ENCODE measurements at places on chromosomes 3 and 15. TPM values are rescaled to one million over a fixed set of nuclear protein-coding genes. Genes with fewer than 3 reads are reported as not detected.

Gene MUC13
- polyA plus RNA-seq = 0.06 TPM

Gene HGD
- not detected for polyA plus RNA-seq

DNA sequence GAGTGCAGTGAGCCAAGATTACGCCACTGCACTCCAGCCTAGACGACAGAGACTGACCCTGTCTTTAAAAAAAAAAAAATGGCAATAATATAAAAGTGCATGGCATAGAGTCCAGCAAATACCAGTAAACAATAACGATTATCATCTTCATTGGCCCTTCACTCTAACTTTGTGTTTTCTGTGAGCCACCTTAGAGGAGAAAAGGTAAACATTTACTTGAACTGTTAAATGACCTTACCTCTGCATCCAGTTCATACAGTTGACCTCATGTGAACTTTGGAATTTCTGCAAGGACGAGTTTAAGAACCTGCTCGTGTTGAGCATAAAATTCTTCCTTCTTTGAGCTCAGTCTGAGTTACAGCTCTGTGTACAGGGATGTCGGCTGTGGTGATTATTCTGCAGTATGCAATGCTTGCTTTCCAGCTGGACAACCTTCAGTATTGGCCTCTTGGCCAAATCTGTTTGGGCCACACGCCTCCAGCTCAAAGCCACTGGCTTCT is 56.6 kb downstream of the RLBP1 start:
- DNase-seq = no peak

DNA sequence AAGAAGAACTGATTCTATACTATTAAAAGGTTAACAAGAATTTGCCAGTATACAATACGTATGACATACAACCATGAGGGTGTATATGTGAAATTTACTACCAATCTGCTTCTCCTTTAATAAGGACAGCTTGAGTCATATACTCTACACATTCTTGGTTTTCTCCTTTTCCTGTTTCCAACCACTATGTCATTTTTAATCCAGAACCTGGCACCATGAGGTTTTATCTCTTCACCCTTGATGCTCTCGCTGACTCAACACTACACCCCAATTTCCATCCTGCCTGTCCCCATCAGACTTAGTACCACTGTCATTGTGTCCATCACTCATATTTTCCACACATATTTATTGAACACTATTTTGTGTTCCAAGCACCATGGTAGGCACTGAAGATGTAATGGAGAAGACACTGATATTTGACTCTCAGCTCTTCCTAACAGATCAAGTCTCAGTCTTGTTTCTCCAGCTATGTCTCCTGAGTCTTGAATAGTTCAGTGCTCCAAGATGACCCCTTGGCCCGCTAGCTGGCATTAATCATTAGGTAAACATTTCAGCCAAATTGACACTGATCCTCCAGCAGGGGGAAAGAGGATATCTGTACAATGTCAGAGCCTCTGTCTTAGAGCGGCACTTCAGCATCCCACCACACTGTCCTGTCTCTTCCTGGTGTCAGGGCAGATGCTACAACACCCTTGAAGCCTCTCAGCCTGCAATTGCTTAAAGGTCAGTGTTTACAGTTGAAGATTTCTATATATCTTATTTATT is 11.2 kb upstream of the COL8A1 start:
- no peak for DNase-seq

Data from cardiac muscle cell (in vitro differentiated cells and primary cell).